ENCODE measurements at places on chromosomes 12 and 14.

DNA sequence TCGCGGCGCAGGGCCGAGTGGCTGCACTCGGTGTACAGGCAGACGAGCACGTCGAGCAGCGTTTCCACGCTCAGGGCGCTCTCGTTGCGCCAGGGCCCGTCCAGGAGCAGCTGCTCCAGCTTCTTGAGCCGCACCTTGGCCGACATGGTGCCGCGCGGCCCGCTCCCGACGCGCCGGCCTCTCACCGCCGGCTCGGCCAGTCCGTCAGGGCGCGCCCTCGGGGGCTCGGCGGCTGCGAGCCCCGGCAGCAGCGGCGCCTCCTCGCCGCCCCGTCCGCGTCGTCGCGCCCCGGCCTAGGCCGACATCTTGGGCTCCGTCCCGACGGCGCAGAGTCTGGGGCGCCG lies 349 bp downstream of the CDC42BPB start:
- peak; percentile 68 for DNase-seq

GRCh38 chr12:131682510-131682895 lies 28.4 kb upstream of the SFSWAP start:
- no peak for DNase-seq

- DNase-seq = peak; percentile 60
These were observed 67.2 kb downstream of the KDM2B start for GRCh38 chr12:121513464-121514183.

DNA sequence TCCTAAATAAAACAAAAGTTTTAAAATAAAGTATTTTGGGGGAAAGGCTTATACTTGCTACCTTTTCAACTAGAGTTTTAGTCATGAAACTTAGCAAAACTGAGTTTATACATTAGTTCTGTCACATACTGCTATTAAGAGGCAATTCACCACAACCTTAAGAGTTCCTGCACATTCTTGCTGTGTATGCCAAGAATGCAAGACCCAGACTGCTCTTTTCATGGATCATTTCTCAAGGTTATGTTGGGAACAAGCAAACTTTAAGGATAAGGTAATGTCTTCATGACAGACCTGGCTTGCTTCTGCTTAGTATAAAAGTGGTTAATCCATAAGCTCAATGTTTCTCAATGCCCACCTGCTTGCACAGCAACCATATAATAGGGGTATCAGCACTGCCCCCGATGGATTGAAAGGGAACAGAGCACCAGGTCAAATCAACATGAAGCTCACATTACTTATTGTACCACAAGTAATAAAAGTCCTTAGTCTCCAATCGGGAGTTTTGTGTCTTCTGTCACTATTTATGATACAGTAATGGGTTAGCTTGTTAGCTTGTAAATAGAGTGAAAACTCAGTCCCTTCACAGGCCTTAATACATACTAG lies 67.6 kb downstream of the KIF21A start:
- no peak for DNase-seq

- peak; percentile 55 for DNase-seq
These were observed 610 bp downstream of the C14orf132 start for GRCh38 chr14:96039633-96040311.

Data from lower lobe of right lung (tissue), 2 donors.